Omental fat pad (tissue), 4 donors: ENCODE measurements at places on chromosomes 3 and 15. TPM values are rescaled to one million over a fixed set of nuclear protein-coding genes. Genes with fewer than 3 reads are reported as not detected.

Gene SATB1
- 42.9 TPM for total RNA-seq

Gene DNASE1L3
- total RNA-seq: 1.1 TPM

Gene CMSS1
- 16.9 TPM for total RNA-seq

Gene MOBP
- not detected for total RNA-seq

Gene PLD1
- 73.3 TPM for total RNA-seq

Gene ACOX2
- total RNA-seq: 10.4 TPM

Gene DENND6A
- total RNA-seq: 22.5 TPM

Gene DPPA2
- total RNA-seq: not detected

Gene PRSS50
- total RNA-seq: not detected

DNA sequence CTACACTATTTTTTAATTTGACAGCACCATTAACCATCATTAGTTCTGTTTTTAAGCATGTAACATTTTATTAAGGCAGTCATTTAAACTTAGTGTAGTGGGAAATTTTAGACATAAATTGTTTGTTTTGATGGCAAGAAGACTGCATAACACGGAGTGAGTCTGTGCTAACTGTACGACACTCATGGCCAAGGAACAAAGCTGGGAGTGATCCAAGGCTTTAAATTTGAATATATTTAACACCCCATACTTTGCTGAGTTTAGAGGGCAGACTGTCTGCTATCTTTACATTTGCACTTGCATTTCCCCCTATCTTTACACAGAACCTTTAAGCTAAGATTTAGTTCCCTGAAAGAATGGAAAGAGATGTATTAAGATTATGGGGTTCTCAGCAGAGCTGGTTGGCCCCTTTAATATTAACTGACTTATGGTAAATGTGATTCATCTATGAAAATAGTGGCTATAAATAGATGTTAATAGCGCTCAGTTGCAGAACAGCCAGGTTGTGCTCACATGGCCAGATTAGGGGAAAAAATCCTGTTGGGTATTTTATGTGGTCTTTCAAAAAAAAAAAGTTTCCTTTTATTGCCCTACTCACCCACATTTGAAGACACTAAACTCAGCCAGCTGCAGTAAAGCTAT, 120.7 kb downstream of the CMSS1 start:
- DNase-seq: no peak

- no peak for DNase-seq
These were observed 183.2 kb downstream of the MAGI1 start for GRCh38 chr3:65855370-65856100.

- no peak for DNase-seq
These were observed 10.4 kb downstream of the PODXL2 start for GRCh38 chr3:127639173-127640041.

DNA sequence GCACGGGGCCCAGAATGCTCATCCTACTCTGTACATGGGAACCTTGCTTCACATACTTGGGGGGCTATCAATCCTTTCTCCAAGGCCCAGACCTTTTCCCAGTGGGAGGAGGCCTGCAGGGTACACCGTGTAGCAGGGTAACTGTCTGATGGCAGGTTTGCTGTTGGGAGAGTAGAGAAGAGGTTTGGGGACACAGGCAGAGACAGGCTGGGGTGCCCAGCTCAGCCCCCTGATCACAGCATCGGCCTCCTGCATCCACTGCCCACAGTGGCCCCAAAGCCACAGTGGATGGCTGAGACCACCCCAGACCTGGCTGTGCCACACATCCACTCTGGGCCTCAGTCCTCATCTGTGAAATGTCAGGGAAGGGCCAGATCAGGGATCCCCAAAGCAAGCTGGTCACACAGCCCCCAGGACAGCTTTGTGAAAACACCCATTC, 5.6 kb downstream of the CHRNA3 start:
- DNase-seq: no peak

DNA sequence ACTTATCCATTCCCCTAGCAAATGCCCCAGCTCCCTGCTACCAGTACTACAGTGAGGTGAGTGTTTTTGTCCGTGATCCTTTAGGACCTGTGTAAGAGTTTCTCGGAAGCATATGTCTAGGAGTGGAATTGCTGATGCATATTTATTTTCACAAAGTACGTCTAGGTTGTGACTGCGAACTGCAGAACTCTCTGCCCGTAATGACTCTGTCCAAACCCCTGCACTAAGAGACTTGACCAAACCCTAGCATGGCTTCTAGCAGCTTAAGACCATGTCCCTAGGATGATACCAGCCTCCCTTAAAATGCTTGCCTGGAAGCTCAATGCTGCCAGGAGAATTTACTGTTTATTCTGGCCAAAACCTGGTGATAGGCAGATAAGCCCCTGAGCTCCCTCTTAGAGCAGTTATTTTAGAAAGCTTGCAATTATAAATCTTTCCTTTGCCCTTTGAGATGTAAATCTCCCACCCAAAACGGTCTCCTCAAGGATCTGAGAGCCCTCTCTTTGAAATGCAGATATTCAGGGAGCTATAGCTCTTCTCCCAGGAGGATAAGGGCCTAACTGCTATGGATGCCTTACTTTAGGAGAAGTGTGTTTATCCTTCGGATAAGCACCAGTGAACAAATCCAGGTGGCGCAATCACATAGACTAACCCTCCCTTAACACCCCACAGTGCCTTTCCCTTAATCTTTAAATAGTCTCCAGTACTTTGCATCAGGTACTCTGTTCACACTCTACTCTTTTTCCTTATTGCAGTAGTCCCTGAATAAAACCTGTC, 14.7 kb upstream of the CA12 start:
- no peak for DNase-seq

DNA sequence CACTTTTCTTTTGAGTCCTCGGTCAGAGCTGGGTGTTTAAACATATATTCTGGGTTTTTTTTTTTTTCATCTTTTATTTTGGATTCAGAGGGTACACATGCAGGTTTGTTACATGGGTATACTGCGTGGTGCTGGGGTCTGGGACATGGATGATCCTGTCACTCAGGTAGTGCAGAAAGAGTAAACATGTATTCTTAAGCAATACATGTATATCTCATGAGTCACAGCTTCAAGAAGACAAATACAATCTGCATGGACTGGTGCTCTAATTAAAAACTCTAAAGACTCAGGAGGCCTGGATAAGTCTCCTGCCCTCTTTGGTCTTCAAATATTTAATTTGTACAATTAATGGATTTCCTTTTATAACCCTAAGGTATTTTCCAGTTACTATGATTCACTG, 50.6 kb upstream of the PHLDB2 start:
- DNase-seq: no peak

DNA sequence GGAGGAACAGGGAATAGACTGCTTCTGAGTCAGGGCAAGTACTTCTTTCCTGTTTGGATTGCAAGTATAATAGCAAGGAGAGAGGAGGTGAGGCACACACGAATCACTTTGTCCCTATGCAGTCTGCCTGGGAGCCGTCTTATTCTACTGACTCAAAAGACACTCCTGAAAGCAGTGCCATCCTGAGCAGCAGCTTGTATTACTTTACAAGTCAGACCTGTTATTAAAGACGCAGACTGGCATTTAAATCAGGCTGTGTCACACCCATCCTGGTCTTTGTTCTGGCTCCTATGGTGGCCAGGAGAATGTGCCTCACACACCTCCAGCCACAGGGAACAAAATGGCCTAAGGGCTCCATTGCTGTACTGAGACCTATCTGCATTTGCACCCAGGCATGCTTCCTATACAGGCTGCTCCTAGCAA, 17.9 kb upstream of the SQOR start:
- no peak for DNase-seq

- DNase-seq: no peak
These were observed 204.1 kb upstream of the DPH6 start for GRCh38 chr15:35750051-35750450.

DNA sequence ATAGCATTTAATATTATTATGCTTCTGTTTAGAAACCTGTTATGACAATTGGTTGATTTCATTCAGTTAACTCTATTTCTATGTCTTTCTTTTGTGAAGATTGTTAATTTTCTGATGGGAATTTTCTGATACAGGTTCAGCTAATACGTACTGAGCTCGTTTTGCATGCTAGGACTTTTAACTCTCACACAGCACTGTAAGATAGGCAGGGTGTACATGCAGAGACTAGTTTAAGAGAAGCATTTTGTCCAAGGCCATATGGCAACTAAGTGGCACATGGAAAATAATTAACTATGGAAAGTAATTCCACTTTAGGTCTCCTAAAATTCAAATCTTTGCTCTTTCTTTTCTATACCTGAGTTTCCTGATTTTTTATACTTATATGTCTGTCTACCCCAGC, 81.9 kb downstream of the IL1RAP start:
- no peak for DNase-seq

GRCh38 chr15:33912326-33912725, 56.0 kb upstream of the CHRM5 start:
- no peak for DNase-seq

- no peak for DNase-seq
These were observed 200.7 kb downstream of the MEIS2 start for GRCh38 chr15:36899696-36900095.

DNA sequence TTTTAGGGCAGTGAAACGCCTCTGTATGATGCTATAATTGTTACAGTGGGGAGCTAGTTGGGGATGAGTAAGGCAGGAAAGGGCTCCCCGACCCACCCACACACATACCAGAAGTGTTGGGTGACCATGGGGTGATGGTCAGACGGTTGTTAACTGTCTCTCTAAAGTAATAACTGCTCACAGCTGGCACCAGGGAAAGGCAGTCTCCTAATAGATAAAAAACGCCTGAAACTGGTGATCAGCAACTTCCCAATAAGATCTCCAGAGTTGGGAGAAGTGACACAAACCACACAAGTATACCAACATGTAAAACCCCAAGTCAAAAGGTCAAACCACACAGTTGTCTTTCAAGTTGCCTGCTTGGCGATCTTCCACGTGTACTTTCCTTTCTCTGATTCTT, 346.5 kb upstream of the CNTN4 start:
- no peak for DNase-seq

GRCh38 chr3:183481582-183481981, 53.2 kb upstream of the MCF2L2 start:
- no peak for DNase-seq

DNA sequence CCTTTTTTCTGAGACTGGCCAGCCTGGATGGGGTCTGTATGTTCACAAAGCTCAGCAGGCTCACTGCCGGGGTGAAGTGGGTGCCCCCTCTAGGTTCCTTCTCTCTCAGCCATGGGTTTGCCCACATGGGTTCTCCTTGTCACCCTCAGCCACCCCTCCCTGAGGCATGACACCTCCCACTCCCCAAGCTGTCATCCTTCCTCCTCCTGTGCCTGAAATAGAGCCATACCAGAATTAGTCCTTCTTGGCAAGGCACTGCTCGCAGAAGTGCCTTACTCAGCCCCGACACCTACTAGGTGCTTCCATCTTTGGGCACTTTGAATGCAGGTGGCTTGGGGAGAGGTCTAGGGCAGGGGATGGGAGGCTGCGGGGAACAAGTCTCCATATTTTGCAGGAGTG, 62.9 kb upstream of the SEC13 start:
- no peak for DNase-seq

DNA sequence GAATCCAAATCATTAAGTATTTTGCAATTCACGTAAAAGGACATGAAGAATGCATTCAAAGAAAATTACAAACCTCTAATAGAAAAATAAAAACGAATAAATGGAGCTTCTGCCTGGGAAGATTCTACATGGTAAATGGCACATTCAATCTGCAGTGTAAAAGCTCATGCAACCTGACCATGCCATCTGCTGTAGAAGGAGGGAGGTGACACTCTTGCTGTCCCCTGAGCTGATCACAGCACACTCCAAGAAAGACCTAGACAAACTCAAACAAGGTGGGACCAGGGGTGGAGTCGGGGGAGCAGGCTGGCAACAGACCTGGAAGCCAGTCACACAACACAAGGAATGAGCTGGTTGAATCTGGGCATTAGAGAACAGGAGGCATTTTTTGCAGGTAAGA, 101.8 kb downstream of the BDH1 start:
- DNase-seq: no peak

- DNase-seq: no peak
These were observed 89.1 kb downstream of the MME start for GRCh38 chr3:155169197-155169596.

- no peak for DNase-seq
These were observed 17.1 kb downstream of the SIAH2 start for GRCh38 chr3:150745832-150746231.

DNA sequence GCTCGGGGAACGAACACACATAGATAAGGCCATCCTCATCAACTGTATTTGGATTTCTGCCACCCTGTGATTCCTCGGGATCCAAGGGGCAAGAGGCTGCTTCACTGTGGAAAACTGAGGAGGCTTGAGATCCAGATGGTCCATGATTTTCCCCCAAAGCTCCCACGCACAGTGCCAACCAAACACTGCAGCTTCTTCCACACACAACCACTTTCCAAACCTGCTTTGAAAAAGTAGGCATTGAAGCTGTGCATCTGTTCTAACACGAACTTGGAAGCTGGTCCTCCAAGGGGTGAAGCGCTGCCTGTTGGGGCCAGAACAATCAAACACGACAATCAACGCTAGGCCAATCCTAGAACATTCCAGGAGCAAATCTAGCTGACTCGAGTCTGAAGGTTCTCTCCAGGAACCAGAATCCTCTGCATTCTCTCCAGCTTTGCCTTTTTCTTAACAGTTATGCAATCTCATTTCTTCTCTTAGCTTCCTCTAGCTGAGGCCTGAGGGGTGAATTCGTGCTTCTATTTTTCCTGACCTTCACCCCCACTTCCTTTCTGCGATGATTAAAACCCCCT, 104.4 kb downstream of the LRRK1 start:
- DNase-seq: no peak

GRCh38 chr3:188631291-188632010, 477.5 kb downstream of the LPP start:
- DNase-seq: no peak

DNA sequence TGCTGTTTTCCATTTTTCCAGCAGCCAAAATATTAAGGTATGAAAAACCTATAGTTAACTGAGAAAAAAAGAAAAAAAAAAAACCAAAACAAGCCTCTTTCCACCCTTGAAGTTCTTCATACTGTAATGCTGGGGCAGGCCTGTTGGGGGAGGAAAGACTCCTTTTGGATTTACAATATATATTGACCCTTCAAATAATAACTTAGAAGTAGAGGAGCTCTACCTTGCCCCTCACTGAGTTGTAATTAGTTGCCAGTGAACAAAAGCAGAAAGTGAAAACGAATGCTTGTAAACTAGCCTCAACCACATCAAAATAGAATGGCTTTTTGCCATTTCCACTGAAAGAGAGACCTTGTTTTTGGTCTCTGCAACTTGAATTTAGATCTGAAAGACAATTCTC, 326.6 kb downstream of the NR2F2 start:
- no peak for DNase-seq

DNA sequence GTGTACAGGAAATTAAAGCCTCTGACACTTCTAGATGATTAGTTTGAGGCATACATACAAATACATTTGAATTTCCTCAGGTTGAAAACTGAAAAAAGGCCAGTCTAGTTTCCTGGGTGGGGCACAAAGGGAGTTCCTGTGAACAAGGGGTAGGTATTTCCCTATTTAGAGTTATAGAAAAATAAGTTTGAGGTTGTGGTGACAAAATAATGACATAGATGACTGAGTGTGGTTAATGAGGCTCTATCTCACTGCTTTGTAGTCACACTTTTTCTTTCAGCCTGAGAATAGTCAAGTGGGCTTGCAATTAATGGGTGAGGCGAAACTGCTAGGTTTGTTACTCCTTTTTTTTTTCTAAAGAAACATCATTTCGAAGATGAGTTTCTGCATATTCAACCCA, 4.3 kb downstream of the SLCO3A1 start:
- DNase-seq: no peak
